Substantia nigra (tissue), 51 donors: ENCODE measurements at places on chromosomes 6 and 20.

DNA sequence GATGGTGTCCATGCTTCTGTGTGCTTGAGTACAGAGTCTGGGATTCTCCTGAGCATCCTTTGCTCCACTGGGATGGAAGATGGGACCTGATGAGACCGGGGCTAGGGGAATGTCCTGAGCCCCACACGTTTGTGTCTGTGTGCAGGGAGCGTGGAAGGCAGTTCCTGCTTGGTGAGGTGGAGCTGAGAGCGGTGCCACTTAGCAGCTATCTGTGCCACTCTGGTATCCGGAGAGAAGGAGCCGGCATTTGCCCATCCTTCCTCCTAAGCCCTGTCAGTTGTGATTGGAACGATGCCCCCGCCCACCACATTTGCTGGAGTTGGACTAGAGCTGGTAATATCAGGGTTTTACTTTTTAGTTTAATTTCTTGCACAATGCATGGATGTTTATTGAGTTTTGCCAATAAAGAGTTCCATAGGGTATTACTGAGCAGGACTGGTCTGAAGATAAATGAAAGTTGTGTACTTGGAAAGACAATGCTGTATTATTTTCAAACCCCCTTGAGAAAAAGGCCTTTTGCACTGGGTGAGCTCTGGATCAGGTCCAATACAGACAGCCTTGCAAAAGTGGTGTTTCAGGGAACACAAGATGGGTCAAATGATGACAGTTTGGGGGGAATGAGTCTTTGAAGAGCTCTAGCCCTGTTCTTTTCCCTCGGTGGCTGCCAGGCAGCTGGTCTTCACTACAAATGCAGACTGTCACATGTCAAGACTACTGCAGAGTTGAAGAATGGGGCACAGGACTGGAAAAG is 130.8 kb downstream of the SYCP2 start:
- DNase-seq: no peak

DNA sequence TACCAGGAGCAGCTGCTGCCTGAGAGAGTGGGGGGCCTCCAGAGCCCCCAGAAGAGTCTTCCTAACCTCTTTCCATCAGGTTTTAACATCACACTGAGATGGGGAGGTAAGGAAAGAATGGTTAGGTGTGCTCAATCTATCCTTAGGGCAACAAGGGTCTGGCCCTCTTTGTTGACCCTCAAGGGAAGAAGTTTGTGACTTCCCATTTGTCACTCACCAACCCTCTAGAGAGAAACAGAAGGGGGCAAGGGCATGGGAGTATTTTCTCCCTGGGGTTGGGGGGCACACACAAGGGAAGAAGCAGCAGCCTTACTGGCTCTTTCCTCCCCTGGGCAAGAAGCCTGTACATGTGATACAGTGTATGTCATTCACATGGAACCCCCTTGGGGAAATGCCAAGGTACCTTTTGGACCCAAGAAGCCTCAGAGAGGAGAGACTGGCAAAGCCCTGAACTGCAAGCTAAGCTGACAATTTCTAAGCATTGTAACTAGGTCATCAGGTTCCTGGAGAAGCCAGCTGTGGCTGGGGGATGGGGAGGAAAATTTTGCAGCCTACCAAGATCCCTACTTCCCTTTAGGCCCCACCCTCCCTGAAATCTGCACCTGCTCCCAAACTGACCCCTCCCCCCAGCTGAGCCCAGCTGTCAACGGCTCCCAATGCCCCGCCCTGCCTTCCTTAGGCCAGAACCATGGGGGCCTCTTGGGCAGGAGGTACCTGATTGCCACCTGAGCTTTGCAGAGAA is 14.5 kb downstream of the BCL2L1 start:
- DNase-seq: no peak

GRCh38 chr6:85143676-85144075 is 306.2 kb upstream of the NT5E start:
- DNase-seq: no peak

DNA sequence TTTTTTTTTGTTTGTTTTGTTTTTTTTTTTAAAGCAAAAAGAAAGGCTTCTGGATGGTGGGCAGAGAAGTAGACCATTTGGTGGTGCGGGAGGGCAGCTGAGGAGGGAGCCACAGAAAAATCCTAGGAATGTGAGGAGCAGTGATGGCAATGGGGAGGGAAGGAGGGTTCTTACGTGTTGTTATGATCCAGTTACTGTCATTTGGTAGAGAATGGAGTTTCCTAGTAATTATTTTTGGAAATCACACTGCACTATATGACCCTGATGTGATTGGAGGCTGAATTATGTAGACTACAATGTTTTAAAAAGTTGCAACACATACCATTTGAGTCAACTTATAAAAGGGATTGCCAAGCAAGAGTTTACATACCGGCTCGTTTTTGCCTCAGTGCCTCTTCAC is 22.1 kb downstream of the ADGRF5 start:
- no peak for DNase-seq

GRCh38 chr6:38498805-38499445 is 140.8 kb downstream of the BTBD9 start:
- DNase-seq: peak; percentile 7

DNA sequence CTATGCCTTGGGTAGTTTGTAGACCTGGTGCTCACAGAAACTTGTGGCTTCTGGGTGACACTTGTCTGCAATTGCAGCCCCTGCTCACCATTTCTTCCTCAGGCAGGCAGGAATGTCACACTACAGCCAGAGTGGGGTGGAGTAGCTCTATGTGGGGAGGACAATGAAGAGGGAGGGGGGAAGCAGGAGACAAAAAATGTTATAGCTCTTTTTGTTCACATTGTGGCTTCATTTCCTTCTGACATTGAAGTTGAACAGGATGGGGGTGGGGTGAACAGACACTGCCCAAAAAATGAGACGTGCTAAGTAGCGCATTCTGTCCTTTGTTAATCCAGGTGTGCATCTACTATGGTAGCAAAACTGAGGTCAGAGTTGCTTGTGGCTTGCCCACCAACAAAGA is at the start of gene THEMIS:
Gene THEMIS, minus strand, starts transcription at position 124 of the 400 bp plus-strand sequence. CDS start 126 bp downstream, outside the sequence.
- DNase-seq: no peak

GRCh38 chr20:7094438-7094997 is 327.0 kb downstream of the BMP2 start:
- peak; percentile 3 for DNase-seq

DNA sequence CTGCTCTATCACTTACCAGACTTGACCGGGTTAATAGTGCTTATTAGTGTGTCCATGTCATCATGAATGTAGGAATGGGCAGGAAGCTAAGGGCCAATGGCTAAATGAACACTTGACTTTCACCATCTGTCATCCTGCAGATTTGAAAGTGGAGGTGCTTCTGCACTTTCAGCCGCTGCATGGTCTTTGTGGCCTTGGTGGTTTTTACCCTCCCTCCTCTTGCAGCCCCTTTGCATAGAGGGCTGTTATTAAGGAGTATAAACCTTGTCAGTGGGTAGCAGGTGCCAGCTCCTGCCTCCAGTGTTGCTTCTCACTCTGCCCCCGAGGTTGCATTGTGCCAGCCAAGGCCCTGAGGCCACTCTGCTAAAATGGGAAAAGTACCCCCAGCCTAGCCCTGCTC is 122.2 kb upstream of the TNFAIP3 start:
- DNase-seq: no peak

GRCh38 chr6:53154071-53154470 is 5.4 kb upstream of the GCM1 start:
- no peak for DNase-seq
